ENCODE measurements at places on chromosomes 16 and 17. TPM values are rescaled to one million over a fixed set of nuclear protein-coding genes. Genes with fewer than 3 reads are reported as not detected.

CMTM2 gene
- not detected for total RNA-seq

COPZ2 gene
- total RNA-seq = not detected

ZPBP2 gene
- not detected for total RNA-seq

DNA sequence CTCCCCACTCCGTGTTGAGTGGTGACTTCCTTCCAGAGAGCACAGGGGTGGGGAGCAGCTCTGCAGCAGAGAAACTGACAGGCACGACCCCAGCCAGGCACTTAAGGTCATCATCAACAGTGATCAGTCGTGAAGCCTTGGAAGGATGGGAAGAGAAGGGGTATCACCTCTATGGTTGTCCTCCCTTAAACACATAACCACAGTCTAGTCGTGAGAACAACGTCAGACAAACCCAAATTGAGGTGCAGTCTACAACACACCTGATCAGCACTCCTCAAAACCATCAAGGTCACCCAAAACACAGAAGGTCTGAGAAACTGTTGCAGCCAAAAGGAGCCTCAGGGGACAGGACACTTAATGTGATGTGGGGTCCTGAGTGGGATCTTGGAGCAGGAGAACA is 68.3 kb downstream of the MPRIP start:
- H3K36me3 ChIP-seq = no peaks in the 10 kb centered on the region
- H3K4me1 ChIP-seq = peaks cover 15% of the 10 kb centered on the region
- no peaks in the 10 kb centered on the region for H3K27me3 ChIP-seq
- no peak for DNase-seq

- no peaks in the 10 kb centered on the region for H3K4me1 ChIP-seq
- no peak for DNase-seq
- no peaks in the 10 kb centered on the region for H3K27me3 ChIP-seq
- H3K27ac ChIP-seq = no peak overlapping the region
- no peak overlapping the region for H3K4me3 ChIP-seq
Observed at GRCh38 chr17:70136131-70136530, 33.2 kb upstream of the KCNJ2 start.

GRCh38 chr16:84198401-84198800 is 7.4 kb downstream of the ADAD2 start:
- no peaks in the 10 kb centered on the region for H3K36me3 ChIP-seq
- H3K27me3 ChIP-seq = peaks cover 77% of the 10 kb centered on the region
- peaks cover 33% of the 10 kb centered on the region for H3K4me1 ChIP-seq
- DNase-seq = no peak
- no peak overlapping the region for H3K27ac ChIP-seq

GRCh38 chr17:50785946-50786570 is 18.7 kb upstream of the ANKRD40CL start:
- H3K4me3 ChIP-seq = no peak overlapping the region
- peaks cover 3% of the 10 kb centered on the region for H3K4me1 ChIP-seq
- DNase-seq = no peak
- H3K27ac ChIP-seq = no peak overlapping the region
- no peaks in the 10 kb centered on the region for H3K36me3 ChIP-seq

- DNase-seq = no peak
- no peaks in the 10 kb centered on the region for H3K36me3 ChIP-seq
- no peak overlapping the region for H3K4me3 ChIP-seq
- H3K27me3 ChIP-seq = no peaks in the 10 kb centered on the region
- no peak overlapping the region for H3K27ac ChIP-seq
- H3K4me1 ChIP-seq = no peaks in the 10 kb centered on the region
Observed at GRCh38 chr16:50999181-50999580, 151.9 kb downstream of the SALL1 start.
